ENCODE measurements at places on chromosomes 7 and 10. TPM values are rescaled to one million over a fixed set of nuclear protein-coding genes. Genes with fewer than 3 reads are reported as not detected.

DNA sequence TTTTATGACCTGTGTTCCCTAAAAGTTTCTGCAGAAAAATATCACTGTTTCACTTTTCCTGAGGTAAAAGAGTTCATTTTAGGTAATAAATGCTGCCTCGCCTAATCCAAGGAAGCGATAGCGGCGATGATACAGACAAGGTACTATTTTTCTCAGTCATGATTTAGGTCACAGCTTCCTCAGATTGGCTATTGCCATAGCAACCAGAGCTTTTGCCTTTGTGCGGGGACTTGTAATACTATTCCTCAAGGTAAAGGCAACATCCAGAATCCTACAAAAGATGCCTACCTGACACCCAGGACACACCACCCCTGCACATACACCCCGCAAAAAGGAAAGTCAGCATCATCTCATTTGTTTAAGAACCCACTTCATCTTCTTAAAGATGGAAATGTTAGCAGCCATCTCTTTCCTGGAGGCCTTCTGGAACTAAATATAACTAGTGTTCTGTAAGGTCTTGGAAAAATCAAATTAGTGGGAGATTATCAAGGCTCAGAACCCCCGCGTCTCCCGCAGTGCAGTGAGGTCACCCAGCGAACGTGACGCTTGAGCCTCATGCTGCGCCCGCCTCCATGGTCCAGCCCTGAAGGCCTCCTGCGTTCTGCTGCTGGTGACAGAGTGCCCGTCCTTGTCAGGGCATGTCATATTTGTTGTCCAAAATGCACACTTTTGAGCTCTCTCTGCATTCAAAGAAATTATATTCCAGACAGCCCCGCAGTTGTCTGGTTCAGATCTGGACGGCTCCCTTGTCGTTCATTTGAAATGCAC, 402.0 kb upstream of the RNF32 start:
- DNase-seq = no peak

DNA sequence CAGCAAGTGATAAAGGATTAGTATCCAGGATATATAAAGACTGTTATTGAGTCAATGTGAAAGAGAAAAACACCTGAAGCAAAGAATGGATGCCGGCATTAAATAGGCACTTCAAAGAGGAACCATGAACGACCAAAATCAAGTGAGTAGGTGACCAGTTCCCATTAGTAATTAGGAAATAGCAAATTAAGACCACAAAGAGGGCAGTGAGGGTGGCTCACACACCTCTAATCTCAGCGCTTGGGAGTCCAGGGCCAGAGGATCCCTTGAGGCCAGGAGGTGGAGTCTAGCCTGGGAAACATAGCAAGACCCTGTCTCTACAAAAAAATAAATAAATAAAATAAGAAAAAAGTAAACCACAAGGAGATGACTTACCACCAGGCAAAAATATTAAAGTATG, 1.5 kb upstream of the ANTXRL start:
- no peak for DNase-seq

DNA sequence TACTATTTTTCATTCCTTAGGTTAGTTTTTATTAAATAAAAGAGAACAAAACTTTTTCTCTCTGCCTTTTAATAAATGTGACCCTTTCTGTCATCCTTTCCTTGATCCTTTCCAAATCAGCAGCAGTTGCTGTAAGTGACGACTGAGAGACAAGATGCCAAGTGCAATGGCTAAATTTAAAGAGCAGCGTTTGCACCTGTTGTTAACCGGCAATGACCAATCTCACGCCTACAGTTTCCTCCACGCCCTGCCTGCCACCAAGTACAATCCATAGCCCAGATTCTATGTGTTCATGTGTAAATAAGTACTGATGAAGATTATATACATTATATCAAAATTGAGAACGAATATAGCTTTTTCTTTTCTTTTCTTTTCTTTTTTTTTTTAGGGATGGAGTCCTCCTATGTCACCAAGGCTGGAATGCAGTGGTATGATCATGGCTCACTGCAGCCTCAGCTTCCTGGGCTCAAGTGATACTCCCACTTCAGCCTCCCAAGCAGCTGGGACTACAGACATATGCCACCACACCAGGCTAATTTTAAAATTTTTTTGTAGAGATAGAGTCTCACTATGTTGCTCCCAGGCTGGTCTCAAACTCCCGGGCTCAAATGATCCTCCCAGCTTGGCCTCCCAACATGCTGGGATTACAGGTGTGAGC, 6.5 kb upstream of the MCU start:
- no peak for DNase-seq

- no peak for DNase-seq
These were observed 183.4 kb downstream of the PTPN20 start for GRCh38 chr10:47094636-47095035.

GRCh38 chr7:149009527-149009926, 18.8 kb downstream of the PDIA4 start:
- no peak for DNase-seq

- DNase-seq = no peak
These were observed 261.0 kb downstream of the THSD7A start for GRCh38 chr7:11570922-11571550.

GRCh38 chr10:20916976-20917375, 19.9 kb upstream of the NEBL start:
- no peak for DNase-seq

DNA sequence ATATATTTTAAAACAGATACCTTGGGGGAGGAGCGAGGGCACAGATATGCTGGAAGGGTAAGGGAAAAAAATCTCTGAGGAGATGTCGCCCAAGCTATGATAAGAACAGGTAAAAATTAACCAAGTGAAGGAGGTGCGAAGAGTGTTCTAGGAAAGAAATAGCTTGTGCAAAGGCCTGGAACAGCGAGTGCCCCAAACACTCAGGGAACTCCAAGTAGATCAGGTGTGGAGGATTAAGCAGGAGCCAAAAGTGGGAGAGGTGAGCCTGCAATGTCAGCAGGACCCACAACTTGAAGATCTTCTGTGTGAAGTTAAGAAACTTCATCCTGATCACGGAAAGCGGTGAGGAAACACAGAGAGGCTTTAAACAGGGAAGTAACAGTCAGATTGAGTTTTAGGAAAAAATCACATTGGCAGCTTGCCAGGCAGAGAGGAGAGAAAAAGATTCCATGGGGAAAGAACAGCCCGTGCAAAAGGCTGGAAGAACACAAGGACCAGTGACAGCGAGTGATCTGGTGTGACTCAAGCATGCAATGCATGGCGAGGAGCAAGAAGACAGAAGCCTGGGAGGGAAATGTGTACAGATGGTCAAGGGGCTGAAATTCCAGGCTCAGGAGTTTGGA, 30.7 kb downstream of the FGF8 start:
- no peak for DNase-seq

DNA sequence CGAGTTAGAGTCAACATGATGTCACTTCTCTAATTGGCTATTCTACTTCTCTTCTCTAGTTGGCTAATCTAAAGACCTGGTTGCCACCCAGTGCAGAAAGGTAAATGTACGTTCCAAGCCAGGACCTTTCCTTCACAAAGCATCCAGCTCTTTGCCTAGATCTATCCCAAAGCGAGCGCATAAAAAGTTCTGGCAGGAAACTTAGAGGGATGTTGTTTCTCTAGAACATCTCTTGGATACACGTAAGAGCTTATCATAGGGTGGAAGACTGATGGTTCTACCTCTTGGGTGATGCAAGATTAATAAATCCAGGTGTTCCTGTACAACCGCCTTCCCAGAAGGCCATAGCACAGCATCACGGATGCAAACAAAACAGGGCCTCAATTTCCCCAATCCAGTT, at the start of gene TAS2R38:
Gene TAS2R38 (minus strand): TSS at position 101 of the 400 bp plus-strand sequence. CDS start 84 bp downstream, at position 17.
- DNase-seq = no peak

The FGL2 gene
- polyA plus RNA-seq = 4.5 TPM

The SPDYE9 gene
- polyA plus RNA-seq = not detected

The GLI3 gene
- polyA plus RNA-seq = 0.77 TPM

The NFKB2 gene
- 19.7 TPM for polyA plus RNA-seq

The CCDC126 gene
- polyA plus RNA-seq = 2.9 TPM

The MYO3A gene
- polyA plus RNA-seq = not detected

The PRXL2A gene
- 54.6 TPM for polyA plus RNA-seq

The AEBP1 gene
- polyA plus RNA-seq = 33.7 TPM
